Muscle of back (tissue), 13 donors: ENCODE measurements at places on chromosomes 2 and 18. TPM values are rescaled to one million over a fixed set of nuclear protein-coding genes. Genes with fewer than 3 reads are reported as not detected.

MRO gene
- 0.22 TPM for polyA plus RNA-seq

MYCN gene
- 4.4 TPM for polyA plus RNA-seq

FTCDNL1 gene
- 2.6 TPM for polyA plus RNA-seq

CNDP1 gene
- polyA plus RNA-seq: 0.19 TPM

RAB6C gene
- polyA plus RNA-seq: 0.20 TPM

GRCh38 chr2:9782197-9782719, 61.0 kb upstream of the TAF1B start:
- no peak for DNase-seq

DNA sequence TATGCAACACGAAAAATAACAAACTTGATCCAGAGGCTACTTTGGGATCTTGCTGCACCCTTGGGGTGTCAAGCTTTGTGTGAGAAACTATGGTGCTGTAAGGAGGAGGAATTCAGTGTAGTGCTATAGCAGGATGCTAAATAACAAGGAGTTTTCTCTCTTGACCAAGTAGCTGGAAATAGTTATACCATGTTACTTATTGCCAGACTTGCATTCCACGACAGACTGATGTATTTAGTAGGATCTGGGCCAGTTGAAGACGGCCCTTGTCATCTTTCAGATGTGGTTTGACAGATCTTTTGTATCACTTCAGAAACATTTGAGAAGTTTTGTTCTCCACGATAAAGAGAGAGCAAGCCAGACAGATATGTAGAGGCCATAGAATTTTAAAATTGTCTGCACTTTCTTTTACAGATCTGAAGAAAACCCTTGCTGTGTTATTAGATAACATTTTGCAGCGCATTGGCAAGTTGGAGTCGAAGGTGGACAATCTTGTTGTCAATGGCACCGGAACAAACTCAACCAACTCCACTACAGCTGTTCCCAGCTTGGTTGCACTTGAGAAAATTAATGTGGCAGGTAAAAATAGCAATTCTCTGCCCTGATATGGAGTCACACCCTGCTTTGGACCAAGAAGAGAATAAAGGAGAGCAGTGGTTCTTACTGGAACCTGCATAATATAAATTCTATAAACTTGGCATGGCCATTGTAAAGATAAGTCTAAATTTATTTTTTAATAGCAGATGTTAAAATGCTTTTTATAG, 16.3 kb downstream of the MGAT5 start:
- no peak for DNase-seq

DNA sequence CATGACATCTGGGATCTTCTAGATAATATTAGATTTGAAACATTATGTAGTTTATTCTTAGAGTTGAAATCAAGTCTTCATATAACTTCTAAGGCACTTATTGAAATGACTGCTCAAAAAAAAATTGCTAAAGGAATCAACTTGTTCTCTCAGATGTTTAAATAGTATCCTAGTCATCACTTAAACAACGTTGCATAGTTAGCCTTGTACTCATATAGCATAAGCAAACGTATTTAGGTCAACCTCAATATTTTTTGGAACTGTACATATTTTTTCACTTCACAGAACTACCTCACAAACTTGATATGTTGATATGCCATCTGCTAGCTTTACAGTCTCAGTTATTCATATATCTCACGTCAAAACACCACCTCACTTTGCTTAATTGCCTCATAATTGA, 47.1 kb upstream of the CREB1 start:
- no peak for DNase-seq

DNA sequence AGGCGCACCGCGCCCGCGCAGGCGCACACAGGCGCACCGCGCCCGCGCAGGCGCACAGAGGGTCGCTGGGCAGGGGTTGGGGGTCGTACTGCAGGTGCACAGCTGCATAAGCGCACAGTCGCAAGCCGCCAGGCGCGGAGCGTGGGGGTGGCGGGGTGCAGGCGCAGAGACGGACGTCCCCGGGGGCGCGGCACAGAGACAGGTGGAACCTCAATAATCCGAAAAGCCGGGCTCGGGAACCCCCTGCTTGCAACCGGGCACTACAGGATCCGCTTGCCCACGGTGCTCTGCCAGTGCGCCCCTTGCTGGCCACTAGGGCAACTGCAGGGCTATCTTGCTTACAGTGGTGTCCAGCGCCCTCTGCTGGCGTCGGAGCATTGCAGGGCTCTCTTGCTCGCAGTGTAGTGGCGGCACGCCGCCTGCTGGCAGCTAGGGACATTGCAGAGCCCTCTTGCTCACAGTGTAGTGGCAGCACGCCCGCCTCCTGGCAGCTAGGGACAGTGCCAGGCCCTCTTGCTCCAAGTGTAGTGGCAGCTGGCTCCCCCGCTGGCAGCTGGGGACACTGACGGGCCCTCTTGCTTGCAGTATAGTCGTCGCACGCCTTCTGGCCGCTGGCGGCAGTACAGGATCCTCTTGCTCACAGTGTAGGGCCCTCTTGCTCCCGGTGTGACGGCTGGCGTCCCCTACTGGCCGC, 34.9 kb downstream of the FAM110C start:
- peak; percentile 55 for DNase-seq

DNA sequence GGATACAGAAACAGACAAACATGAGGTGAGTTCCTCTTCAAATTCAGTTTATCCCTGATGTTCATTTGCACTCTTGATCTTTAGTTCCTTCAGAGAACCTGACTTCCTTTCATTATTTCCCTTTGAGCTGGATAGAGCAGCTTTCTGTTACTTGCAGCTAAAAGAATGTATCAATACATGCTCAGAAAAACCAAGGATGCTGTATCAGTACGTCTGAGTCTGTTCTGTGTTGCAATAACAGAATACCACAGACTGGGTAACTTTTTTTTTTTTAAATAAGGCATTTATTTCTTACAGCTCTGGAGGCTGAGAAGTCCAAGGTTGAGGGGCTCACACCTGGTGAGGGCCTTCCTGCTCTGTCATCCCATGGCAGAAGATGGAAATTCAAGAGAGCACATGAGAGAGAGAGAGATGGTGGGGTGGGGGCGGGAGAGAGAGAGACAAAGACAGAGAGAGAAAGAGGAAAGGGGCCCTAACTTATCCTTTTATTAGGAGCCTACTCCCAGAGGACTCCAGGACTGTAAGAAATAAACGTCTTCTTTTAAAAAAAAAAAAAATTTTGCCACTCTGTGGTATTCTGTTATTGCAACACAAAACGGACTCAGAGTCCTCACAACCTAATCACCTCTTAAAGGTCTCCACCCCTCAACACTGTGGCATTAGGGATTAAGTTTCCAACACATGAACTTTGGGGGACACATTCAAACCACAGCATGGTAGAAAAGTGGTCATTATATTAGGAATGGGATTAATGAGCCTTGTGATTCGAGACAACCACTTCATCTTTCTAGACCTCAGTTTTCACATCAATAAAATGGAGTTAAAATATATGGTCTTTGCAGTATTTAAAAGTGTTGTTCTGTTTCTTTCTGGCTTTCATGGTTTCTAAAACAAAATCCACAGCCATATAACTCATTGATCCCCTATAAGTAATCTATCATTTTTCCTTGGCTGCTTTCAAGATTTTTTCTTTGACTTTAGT, 18.4 kb upstream of the SELENOI start:
- no peak for DNase-seq

DNA sequence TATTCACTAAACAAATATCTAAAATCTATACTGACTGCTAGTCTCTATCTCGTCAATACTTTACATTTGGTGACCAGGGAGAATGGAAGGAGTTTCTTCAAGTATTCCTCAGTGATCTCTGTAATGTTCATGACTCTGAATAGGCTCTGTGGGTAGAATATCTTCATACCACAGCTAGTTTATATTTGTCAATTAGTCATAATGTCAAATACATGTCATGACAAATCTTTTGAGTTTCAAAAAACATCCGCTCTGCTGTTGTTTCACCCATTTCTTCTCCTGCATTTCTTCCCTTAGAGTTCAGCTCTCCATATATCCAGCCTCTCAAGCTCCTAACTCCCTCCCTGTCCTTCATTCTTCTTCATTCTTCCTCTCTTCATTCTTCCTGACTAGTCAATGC, 206.5 kb upstream of the FANCL start:
- DNase-seq: no peak

DNA sequence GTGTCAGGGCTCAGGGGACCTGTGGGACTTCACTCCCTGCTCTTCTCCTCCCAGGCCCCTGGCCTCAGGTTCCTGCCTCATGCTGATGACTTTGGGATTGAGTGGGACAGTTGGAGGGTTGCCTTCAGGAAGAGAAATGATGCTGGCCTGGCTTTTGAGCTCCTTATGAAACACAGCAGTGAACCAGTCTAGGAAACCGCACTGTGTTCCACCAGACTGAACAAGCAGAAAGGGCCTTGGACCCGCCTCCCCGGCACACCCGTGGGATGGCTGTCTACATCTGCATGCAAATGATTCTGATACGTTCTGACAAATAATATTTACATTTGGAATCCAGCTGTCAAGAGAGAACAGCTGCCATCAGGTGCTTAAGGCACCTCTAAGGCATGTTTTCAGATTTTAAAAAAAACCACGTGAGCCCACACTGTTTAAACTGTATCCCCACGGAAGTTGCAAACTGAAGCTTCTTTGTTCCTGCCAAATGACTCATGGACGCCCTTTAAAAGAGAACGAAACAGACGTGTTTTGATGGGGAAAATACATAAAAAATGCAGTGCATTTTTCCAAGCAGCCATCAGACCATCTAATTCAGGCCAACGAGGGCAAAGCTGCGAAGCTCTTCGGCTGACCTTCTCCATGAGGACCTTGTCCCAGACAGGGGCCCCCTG, 27.6 kb upstream of the ASAP2 start:
- peak; percentile 33 for DNase-seq

DNA sequence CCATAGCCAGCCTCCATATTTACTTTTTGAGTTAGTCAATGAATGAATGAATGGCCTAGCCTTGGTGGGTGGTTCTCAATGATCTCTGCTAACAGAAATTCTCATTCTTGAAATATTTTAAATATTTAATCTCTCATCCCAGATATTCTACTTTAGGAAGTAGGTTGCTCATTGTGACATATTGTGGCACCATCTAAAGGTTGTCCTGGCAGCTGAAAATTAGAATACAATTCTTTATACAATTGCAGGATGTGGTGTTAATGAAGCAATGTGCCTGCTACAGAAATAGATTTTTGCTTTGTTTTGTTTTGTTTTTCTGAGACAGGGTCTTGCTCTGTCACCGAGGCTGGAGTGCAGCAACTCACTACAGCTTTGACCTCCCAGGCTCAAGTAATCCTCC, 35.8 kb downstream of the SCG2 start:
- no peak for DNase-seq

DNA sequence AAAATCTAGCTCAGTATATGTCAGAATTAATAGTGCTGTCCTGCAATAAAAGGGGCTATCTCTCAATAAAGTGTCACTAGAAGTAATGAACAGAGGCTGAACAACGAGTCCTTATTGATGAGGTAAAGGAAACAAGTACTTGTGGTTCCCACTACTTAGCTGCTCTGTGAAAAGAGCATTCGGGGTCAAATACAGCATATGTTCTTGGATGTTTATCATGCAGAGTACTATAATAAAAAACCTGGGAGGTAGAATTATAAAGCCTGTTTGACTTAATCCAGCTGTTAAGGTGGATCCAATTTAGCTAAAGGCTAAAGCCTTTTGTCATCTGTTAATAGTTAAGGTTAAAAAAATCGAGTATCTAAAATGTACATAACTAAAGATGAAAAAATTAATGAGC, 32.4 kb downstream of the SLC35F5 start:
- DNase-seq: no peak

DNA sequence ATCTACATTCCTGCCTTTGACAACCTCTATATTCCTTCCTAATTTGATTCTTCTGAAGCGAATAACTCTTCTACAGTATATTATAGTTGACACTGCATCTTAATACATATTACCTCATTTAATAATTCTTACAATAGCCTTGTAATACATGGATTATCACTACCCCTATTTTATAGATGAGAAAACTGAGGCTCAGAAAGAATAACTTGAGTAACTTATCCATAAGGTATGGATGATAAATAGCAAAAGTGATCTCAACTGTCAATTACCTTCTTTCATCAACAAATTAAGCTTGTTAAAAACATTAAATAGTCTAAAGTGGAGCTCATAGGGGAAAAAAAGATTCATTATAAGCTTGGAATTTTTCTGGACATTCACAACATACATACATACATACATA, 4.6 kb downstream of the VPS54 start:
- DNase-seq: no peak

DNA sequence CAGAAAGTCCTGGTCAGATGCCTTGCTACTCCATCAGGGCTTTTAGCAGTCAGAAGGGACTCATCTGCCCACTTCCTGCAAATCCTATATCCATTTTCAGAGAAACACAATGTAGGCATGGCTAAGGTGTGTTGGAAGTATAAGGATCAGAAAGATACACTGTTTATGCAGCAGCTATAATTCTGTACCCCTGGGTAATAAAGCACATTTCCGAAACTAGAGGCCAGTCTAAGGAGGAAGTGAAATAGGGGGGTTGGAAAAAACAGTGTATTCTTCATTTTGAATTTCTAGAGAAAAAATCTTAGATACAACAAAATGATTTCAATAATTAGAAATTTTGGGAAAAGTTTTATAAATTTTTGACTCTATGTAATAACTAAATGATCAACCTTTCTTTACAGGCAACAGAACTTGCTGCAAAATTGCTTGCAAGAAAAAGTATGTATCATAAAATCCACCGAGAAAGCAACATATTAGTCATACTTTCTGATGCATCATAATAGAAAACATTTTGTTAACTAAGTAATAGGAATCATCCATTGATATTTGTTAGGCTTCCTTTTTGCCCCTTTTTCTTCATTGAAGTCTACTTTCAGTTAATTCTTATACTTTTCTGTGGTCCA, 47.4 kb downstream of the FSIP2 start:
- no peak for DNase-seq

DNA sequence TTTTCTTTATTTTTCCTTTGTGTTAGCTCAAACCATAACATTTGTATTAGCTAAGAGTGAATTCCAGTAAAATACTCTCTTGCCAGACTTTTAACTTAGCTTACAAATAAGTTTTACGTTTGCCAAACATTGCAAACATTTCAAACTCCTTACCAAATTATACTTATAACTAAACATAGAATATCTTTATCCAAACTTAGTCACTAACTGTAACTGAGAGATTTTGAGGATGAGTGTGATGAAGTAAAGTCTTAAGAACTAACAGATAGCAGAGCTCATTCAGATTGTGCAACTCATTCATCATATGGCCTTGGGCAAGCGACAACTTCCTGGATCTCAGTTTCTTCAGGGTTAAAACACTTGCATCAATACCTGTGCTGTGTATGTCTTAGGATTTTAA, 533.7 kb downstream of the TDRD15 start:
- DNase-seq: no peak

DNA sequence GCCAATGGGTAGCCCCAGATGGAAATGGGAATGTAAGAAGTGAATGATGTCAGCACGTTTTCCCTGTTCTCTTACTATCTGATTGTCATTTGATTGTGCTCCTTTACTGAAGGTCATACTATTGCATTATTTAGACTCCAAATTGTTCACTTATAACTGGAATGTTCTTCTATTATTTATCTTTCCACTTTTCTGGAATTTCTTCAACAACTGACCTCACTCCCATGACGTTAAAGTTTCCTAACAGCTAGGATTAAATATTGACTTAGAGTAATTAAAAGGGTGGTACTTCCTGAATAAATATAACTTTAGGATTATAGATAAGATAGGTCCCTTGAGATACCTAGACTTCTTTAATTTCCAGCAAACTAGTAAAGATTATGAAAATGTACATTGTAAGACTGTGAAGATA, 10.9 kb upstream of the GULP1 start:
- no peak for DNase-seq

- DNase-seq: no peak
Observed at GRCh38 chr18:21049306-21049705, 62.3 kb downstream of the ROCK1 start.

GRCh38 chr2:59786684-59787083, 766.8 kb downstream of the BCL11A start:
- DNase-seq: no peak

GRCh38 chr2:169849710-169850109, 22.5 kb downstream of the UBR3 start:
- no peak for DNase-seq
